ENCODE measurements at places on chromosomes 11 and 22.
A peak's percentile ranks its signal among the peaks of the same experiment; 100 is the strongest.

DNA sequence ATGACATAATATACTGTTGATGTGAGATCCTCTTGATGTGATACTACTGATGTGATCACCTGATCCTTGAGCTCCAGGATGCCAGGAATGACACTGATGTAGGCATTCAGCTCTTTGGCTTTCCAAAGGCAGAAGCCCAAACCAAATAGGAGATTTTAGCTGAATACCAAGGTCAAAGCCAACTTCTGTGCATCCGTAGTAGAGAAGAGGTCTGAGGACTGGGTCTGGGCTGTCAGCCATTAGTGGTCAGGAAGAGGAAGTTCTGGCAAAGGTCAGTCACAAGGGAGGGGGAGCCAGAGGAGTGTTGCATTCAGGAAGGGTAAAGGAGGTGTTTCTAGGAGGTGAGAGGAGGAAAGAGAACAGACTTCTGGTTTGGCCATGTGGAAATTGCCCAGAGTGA, 53.4 kb upstream of the PARVG start:
- peaks cover 3% of the 10 kb centered on the region for H3K4me1 ChIP-seq
- no peaks in the 10 kb centered on the region for H3K27me3 ChIP-seq
- no peaks in the 10 kb centered on the region for H3K36me3 ChIP-seq
- DNase-seq: peak; percentile 27

DNA sequence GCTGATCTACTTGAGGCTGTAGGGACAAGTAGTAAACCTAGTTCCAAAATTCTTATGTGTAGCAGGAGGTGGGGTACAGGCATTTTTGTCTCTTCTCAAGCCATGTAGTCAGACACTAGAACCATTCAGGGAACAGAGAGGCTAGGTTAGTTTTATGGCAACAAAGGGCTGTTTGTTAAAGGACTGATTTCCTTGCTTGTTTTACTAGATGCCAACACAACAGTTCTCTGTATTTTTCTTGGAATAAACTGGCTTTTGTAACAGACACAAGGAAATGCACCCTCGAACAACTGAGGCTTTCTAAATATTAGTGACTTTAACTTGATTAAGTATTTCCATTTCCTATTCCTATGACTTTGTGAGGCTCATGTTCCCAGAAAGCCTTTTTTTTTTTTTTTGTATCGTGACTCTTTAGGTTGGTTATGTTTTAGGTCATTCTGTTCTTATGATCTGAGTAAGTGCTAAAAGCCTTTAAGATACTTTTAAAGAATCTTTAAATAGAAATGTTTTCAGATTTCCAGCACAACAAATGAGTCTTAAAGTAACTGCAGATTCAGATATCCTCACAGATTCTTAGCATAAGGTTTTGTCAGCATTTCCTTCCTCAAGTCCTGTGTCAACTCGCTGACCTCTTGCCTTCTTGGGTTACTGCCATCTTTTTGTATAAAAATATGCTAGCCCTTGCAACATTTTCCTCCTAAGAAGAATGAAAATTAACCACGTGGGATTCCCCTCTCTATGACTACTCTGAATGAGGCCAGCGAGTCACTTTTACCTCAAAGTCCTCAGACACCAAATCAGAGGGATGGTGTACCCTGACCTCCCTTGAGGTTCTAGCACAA, 92.5 kb downstream of the CCDC83 start:
- no peak for DNase-seq
- no peak overlapping the region for H3K4me3 ChIP-seq
- peaks cover 31% of the 10 kb centered on the region for H3K4me1 ChIP-seq
- no peaks in the 10 kb centered on the region for H3K36me3 ChIP-seq

DNA sequence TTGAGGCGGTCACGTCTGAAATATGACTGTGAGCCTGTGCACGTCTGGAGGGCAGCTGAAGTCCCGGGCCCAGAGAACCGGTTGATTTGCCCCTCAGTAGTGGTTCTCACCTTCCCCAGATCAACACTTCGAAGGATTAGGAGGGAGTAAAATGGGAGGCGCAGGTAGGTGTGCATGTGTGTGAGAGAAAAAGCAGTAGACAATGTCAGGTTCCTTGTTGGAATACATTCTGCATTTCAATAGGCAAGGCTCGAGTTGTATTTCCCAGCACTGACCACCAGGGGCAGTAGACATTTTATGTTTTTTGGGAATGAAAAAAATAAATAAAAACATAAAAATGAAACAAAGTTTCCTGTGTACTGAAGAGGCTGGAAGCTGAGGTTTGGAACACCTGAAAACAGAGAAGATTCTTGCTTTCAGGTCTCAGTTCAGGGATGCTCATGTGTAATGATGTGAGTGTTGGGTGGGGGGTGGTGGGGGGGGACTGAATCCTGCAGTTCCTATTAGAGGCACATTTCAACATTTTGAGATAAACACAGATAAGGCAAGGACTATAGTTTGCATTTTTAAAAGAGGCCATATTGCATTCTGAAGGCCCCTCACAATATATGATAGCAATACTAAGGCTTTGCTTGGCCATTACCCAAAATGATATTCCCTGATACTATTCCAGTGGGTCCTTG, 333.9 kb downstream of the CADM1 start:
- peak; percentile 61 for DNase-seq
- H3K4me3 ChIP-seq: no peak overlapping the region
- H3K27me3 ChIP-seq: no peaks in the 10 kb centered on the region
- H3K36me3 ChIP-seq: no peaks in the 10 kb centered on the region
- H3K27ac ChIP-seq: no peak overlapping the region

- no peaks in the 10 kb centered on the region for H3K27me3 ChIP-seq
- H3K4me3 ChIP-seq: no peak overlapping the region
- DNase-seq: no peak
- peaks cover 3% of the 10 kb centered on the region for H3K36me3 ChIP-seq
- peaks cover 100% of the 10 kb centered on the region for H3K4me1 ChIP-seq
- peak overlapping the region; percentile 51 for H3K27ac ChIP-seq
Measured at GRCh38 chr22:50299785-50300619, 7.4 kb downstream of the PLXNB2 start.

- H3K4me1 ChIP-seq: peaks cover 21% of the 10 kb centered on the region
- H3K27ac ChIP-seq: no peak overlapping the region
- peaks cover 22% of the 10 kb centered on the region for H3K27me3 ChIP-seq
- H3K4me3 ChIP-seq: no peak overlapping the region
- no peaks in the 10 kb centered on the region for H3K36me3 ChIP-seq
Measured at GRCh38 chr22:19753090-19753842, 7.3 kb upstream of the TBX1 start.

DNA sequence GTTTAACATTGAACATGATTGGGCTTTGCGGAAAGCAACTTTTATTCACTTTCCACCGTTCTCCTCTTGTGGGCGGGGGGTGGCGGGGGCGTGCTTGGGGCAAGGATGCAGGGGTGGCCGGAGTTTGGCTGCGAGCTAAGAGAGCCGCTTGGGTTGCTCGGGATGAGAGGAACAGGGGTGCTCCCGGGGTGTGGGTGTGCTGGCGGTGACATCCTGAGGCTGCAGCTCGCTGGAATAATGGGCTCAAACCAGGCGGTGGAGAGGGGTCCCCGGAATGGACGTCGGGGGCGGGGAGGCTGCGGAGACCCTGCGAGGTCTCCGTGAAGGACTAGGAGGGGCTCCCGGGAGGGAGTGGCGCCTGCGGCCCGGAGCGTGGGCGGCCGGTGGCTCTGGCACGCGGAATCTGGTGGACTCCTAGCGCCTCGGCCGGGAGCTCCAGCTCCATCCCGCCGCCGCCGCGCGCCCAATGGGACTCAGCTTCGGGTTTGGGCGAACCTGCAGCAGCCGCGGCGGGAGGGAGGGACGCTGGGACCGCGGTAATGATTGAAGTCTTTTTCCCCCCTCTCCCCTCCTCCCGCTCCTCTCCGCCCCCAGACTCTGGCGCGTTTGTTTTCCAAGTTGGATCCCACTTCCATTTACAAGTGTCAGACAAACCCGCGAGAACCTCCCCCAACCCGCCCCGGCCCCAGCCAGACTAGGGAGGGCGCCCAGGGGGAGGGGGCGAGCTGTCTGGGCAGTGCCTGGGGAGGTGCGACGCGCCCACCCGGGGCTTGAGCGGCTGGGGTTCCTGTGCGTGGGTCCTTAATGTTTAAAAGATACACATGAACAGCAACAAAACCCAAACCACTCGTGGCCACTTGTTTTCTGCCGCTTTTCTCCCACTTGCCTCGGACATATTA, 2.0 kb downstream of the FAT3 start:
- H3K27me3 ChIP-seq: peaks cover 7% of the 10 kb centered on the region
- H3K27ac ChIP-seq: no peak overlapping the region
- DNase-seq: no peak
- peaks cover 22% of the 10 kb centered on the region for H3K4me1 ChIP-seq

DNA sequence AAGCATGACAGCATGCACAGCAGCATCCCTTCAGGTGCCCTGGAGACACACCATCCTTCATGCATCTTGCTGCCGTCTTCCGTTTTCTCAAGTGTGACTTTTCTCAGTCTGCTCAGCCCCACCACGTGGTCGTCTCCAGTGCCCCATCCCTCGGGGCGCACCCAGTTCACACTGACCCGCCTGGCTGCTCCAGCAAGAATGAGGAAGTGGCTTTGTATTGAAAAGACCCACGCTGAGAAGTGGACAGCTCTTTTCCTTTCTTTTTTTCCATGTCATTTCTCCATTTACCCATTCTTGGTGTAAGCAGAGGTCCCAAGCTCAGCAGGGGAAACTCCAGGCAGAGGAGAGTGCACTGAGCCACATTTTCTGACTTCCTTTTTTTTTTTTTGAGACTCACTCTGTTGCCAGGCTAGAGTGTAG, 14.5 kb downstream of the SERPINH1 start:
- no peaks in the 10 kb centered on the region for H3K27me3 ChIP-seq
- no peak overlapping the region for H3K4me3 ChIP-seq

- DNase-seq: no peak
- no peak overlapping the region for H3K27ac ChIP-seq
- no peak overlapping the region for H3K4me3 ChIP-seq
- no peaks in the 10 kb centered on the region for H3K4me1 ChIP-seq
Measured at GRCh38 chr22:47565607-47566006, 803.2 kb downstream of the TBC1D22A start.

- DNase-seq: no peak
- no peaks in the 10 kb centered on the region for H3K36me3 ChIP-seq
- no peak overlapping the region for H3K4me3 ChIP-seq
- H3K27ac ChIP-seq: no peak overlapping the region
- no peaks in the 10 kb centered on the region for H3K27me3 ChIP-seq
Measured at GRCh38 chr11:11985954-11986949, 22.2 kb downstream of the DKK3 start.

DNA sequence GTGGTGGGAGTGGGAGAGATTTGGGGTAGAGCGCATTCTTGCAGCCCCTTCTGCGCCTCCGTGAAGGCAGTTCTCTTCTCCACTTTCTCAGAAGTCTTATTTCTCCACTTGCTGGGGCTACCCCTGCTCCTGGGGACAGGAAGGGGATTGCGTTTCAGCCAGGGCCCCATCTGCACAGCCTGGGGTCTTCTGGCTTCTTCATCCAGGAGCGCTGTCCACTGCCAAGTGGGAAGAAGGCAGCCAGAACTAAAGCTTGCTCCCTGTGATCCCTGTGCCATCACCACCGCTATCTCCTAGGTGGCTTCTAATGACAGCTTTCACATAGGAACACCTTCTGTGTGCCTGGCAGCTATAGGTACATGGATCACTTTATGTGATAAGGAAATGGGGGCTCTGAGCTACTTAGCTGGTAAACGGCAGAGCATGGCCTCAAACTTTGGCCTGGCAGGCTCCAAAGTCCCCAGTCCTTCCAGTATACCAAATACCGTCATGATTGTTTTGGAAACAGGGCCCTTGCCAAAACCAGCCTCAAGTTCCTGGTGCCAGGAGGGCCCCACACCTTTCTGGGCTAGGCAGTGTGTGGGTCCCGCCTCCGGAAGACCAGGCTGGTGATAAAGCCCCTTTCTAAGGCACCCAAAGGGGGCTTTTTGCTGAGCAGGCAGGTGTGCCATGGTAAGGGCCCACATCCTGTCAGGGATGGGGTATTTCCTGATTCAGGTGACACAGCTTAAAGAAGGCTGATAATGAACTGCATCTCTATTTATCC, 60.4 kb upstream of the PAX6 start:
- no peak overlapping the region for H3K27ac ChIP-seq
- H3K4me1 ChIP-seq: no peaks in the 10 kb centered on the region
- DNase-seq: no peak
- no peaks in the 10 kb centered on the region for H3K27me3 ChIP-seq
- H3K36me3 ChIP-seq: no peaks in the 10 kb centered on the region
- no peak overlapping the region for H3K4me3 ChIP-seq

DNA sequence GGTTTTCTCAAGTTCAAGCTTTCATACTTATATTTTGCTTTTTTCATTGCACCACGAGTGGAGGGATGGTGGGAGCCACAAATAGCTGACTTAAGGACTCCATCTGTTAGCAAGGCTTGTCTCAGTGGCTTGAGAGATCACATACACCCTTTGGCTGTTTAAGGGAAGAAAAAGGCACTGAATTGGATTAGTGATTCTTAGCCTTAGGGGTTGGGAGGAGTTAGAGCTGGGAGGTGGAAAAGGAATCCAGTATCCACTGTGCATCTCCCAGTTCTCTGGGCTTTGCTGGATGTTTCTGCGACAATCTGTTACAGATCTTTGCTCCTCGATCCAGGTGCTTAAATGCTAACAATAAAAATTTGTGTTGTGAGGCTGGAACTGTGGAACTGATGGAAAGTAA, 593.6 kb downstream of the CNTN5 start:
- H3K27me3 ChIP-seq: no peaks in the 10 kb centered on the region
- no peak overlapping the region for H3K4me3 ChIP-seq
- no peaks in the 10 kb centered on the region for H3K36me3 ChIP-seq
- H3K4me1 ChIP-seq: no peaks in the 10 kb centered on the region
- DNase-seq: no peak
- no peak overlapping the region for H3K27ac ChIP-seq

GRCh38 chr22:45702981-45703380, 31.3 kb downstream of the ATXN10 start:
- no peak overlapping the region for H3K27ac ChIP-seq
- peaks cover 12% of the 10 kb centered on the region for H3K36me3 ChIP-seq
- DNase-seq: no peak
- H3K4me1 ChIP-seq: no peaks in the 10 kb centered on the region
- H3K4me3 ChIP-seq: no peak overlapping the region

DNA sequence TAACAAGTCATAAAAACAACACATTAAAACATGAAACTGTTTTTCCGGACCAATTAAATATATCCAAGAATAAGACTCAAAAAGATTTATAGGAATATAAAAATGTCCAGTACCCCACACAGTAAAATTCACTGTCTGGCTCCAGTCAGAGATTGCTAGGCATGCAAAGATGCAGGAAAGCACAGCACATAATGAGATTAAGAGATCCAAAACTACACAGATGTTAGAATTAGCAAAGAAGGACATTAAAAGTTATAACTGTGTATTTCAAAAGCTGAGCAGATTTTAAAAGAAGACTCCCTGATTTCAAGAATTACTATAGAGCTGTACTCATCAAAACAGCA, 13.6 kb downstream of the LRRC75B start:
- no peak overlapping the region for H3K27ac ChIP-seq
- H3K27me3 ChIP-seq: no peaks in the 10 kb centered on the region
- peaks cover 19% of the 10 kb centered on the region for H3K4me1 ChIP-seq
- peaks cover 4% of the 10 kb centered on the region for H3K36me3 ChIP-seq
- DNase-seq: no peak
- H3K4me3 ChIP-seq: no peak overlapping the region

- H3K4me1 ChIP-seq: peaks cover 22% of the 10 kb centered on the region
- H3K4me3 ChIP-seq: no peak overlapping the region
- no peaks in the 10 kb centered on the region for H3K27me3 ChIP-seq
- H3K36me3 ChIP-seq: no peaks in the 10 kb centered on the region
Measured at GRCh38 chr11:71103266-71103665, 149.1 kb downstream of the SHANK2 start.
